ENCODE measurements at places on chromosomes 3 and 15.

DNA sequence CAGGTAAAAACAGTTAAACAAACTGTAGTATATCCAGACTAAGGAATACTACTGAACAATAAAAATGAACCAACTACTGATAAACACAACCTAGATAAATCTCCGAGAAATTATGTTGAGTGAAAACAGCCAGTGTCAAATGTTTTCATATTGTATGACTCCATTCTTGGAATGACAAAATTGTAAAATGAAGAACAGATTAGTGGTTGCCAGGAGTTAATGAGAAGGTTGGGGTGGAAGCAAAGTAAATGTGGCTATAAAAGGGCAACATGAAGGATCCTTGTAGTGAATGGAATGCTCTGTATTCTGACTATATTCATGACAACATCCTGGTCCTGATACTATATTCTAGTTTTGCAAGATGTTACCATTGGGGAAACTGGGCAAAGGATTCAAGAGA is 27.5 kb upstream of the ACKR4 start:
- no peak for DNase-seq

GRCh38 chr15:65192016-65192415 is 6.9 kb upstream of the CLPX start:
- no peak for DNase-seq

DNA sequence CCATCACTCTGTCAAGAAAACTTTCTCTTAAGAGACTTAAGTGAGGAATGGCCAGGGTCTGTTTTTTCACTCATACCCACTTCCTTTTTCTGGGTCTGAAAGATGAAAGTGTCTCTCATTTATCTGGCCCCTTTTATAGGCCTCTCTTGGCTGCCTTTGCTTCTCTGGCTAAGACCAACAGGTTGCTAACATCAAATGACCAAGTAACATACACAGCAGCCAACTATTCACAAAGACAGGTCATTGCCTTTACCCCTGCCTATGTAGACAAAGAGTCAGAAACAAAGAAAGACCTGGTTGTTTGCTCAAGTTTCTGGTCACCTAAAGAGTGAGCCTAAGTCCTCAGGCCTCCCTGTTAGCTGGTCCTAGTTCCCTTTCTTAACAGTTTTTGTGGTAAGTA is 24.0 kb upstream of the CSTA start:
- DNase-seq: no peak

DNA sequence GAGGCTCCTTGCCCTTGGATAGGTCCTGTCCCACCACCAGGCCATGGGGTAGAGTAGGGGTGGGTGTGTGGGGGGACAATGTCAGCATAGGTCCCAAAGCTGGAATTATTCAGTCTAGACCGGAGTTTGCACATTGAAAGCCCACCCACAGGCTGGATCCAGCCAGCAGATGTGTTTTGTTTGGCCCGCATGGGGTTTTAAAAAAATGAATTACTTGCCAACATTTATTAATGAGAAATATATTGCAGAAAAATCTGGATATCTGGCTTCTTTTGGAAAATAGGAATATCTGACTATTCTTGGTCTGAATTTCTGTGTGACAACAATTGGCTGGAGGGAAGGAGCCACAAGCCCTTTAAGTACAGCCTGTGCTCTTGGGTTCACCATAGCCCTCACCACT is 17.3 kb upstream of the LRIG1 start:
- no peak for DNase-seq

DNA sequence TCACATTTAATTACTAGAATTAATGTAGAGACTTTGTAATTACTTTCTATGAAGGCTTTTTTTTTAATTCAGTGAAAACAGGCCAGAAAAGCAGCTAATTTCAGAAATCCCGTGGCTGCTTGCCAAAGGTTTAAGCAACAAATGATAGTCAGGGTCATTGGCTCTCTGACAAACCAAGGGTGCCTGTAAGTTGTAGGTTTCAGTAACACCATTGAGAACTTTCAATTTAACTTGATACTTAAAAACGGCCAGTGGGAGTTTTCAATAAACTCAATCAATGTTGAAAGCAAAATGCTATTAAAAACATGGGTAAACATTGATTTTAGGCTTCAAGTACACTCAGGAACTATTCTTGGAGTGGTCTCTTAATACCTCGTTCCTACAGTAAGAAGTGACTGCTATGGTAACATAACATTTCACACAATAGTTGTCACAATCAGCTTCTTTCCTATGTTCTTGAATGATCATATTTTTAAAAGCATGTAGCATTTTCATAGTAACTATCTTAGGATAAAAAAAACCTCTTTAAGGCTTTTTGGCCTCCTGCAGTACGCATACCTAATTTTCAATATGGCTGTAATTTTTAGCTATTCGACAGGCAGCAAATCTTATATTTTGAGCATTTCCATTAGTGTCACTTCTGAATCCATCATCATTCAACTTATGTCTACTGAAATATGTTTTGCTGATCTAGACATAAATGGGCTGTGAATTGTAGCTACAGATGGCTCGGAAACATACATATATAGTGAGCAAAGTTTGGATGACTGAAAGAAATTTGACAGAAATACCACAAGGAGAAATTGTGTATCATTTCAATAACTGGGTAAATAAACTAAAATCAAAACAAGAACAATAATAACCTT is 592.1 kb upstream of the GBE1 start:
- DNase-seq: no peak

DNA sequence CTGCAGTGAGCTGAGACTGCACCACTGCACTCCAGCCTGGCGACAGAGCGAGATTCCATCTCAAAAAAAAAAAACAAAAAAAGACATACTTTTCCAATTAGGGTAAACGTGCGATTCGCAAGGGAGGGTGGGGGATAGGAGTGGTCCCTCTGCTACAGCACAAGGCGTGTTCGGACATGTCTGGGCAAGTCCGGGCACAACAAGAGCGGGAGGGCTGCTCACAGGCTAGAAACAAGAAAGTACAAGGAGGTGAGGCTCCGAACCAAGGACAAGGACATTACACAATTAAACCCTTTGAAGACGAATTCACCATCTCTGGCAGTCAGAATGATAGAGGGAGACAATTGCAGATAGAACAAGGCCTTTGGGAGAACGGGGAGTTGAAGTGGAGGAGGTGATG is 32.2 kb upstream of the BCL2A1 start:
- DNase-seq: no peak

DNA sequence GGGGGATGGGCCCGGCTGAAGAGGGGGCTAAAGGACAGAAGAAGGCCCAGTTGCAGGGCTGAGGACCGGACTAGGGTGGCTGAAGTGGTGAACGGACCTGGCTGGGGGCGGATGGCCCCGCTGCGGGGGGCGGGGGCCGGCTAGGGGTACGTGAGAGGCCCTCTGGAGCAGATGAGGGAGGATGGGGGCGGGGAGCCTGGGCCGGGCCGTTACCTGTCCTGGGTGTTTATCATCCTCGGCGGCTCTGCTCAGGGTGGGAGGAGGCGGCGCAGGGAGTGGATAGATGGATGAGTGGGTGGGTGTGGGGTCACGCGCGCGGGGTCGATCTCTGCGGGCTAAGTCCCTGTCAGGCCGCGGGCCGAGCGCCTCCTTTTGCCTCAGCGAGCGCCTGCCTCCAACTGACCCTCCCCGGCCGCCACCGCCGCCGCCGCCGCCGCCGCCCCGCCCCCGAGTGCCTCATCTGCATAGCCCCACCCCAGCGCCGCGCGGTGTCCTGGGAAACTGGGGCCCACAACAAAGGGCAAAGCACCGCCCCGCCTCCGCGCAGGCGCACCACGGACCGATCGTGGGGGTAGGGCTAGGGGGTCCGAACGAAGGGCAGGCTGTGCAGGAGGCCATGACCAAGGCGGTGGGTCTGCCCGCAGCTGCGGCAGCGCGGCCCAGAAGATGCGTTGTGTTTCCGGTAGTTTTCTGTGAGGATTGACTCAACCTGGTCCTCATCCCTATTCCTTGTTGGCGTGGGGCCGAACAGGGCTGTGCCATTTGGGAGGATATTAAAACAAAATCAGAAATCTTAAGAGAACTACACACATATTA is 72.4 kb downstream of the RBPMS2 start:
- peak; percentile 92 for DNase-seq

GRCh38 chr3:19738846-19739245 is 195.2 kb downstream of the EFHB start:
- DNase-seq: no peak

DNA sequence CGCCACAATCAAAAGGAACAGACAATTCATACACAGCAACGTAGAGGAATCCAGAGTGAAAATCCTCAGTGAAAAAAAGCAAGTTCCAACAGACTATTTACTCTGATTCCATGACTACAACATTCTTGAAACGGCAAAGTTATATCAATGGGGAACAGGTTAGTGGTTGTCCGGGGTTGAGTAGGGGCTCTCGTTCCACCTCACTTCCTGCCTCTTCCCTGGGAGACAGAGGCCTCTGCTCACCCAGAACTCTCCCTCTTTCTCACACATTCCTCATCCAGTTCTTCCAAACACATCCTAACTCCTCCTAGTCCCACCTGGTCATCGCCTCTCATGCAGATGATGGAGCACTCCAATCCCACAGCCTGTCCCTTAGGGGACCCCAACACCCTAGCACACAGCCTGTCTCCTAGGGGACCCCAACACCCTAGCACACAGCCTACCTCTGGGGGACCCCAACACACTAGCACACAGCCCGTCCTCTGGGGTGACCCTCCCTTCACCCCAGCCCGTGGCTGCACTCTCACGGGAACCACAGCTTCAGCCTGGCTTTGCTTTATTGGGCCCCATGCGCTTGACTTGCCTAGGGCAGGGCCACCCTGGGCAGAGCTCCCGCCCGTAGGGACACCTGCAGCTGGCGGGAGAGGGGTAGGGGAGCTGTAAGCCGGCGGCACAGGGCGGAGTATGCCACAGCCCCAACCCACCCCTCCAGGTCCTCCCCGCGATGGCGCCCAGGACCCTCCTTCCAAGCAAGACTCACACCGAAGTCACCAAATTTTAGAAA is 5.2 kb downstream of the OCA2 start:
- DNase-seq: no peak

- no peak for DNase-seq
Observed at GRCh38 chr15:71753346-71753745, 57.0 kb upstream of the NR2E3 start.

DNA sequence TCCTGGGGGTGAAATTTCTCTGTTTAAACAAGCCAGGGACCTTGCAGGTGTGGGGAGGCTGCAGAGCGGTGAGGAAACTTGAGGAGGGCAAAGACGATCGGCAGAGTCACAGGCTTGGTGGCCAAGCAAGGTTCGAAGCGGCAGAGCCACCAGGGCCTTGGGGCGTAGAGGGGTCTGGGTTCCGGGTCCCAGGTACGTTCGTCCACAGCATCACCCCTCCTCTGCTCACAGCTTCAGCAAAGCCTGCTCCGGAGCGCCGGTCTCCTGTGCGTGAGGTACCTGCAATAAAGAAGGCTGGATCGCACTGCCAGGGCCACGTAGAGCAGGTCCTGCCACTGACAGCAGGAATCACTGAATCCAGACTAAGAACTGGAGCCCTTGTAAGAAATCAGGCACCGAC is 66.8 kb upstream of the PCSK6 start:
- DNase-seq: no peak

DNA sequence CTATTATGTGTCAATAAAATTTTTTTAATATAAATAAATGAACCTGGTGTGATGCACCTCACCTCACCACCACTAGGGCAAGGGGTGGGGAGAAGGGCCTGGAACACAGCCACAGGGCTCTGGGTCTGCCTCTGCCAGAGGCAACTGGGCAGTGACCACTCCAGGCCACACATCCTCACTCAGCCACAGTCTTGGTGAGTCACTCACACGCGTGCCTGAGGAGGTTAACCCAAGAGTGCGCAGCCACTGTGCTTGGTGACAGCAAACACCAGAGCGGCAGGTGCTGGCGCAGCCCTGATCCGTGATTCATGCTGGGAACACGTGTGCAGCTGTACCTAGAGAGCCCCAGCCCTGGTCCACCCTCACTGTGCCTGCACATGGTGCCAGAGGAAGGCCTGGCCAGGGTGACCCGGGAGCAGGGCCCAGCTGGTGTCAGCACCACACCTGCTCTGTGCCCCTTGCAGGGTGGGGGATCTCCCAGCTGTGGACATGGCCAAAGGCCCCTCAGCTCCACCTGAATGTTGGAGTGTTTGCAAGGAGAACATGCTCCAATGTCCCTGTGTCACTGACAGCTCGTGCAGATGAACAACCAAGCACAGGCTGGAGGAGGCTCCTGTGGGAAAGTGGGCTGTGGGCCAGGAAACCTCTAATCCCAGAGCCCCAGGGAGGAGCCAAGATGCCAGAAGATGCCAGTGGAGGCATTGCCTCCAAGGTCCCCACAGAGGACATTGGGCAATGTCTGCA is 2.1 kb downstream of the SLC41A3 start:
- no peak for DNase-seq

- DNase-seq: no peak
Observed at GRCh38 chr3:17946619-17947018, 204.2 kb upstream of the TBC1D5 start.

- no peak for DNase-seq
Observed at GRCh38 chr3:18124501-18124900, 300.6 kb downstream of the SATB1 start.

DNA sequence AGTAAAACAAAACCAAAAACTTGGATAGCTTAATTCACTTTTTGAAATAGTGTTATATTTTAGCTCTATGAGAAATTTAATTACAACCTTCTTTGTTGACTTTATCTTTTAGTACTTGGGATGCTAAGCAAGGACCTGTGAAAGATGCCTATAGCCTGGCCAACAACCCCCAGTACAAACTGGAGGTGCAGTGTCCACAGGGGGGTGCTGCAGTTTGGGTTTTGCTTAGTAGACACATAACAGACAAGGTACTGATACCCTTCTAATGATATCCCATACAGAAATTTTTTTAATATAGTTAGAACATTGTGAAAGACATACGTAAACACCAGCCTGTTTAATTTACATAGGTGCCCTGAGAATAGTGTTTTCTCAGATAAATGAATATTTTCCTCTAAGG is 35.3 kb downstream of the CAPN7 start:
- DNase-seq: no peak

- DNase-seq: no peak
Observed at GRCh38 chr15:51202783-51203182, 108.1 kb upstream of the TNFAIP8L3 start.
